ENCODE measurements at places on chromosomes 12 and 14. TPM values are rescaled to one million over a fixed set of nuclear protein-coding genes. Genes with fewer than 3 reads are reported as not detected.

KRT6A gene
- total RNA-seq = 4.5 TPM

SLC6A13 gene
- 1.6 TPM for total RNA-seq

CNPY2 gene
- 65.6 TPM for total RNA-seq

RBP5 gene
- total RNA-seq = not detected

SERPINA12 gene
- not detected for total RNA-seq

Measured in upper lobe of left lung (tissue), 6 donors.